Stimulated activated CD8-positive, alpha-beta memory T cell treated with anti-CD3 and anti-CD28 coated beads, Interleukin-2, amount 100 ng/mL, for 1 hour (primary cell): ENCODE measurements at places on chromosomes 1 and 21.

GRCh38 chr1:233518344-233518743 lies 95.6 kb upstream of the KCNK1 start:
- DNase-seq = no peak

DNA sequence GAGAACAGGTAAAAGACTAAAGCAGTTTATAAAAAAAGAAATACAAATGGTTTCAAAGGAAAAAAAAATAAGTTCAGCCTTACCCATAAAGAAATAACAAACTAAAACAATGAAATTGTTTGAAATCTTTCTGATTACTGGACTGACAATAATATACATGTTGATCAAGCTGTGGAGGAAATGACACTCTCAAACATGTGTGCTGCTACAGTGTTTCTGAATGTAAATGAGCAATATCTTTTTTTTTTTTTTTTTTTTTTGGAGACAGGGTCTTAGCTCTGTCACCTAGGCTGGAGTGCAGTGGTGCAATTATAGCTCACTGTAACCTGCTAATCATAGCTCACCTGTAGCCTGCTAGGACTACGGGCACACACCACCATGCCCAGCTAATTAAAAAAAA lies 6.5 kb downstream of the EPS15 start:
- DNase-seq = no peak

- no peak for DNase-seq
Observed at GRCh38 chr1:244027491-244028145, 23.5 kb upstream of the ZBTB18 start.

DNA sequence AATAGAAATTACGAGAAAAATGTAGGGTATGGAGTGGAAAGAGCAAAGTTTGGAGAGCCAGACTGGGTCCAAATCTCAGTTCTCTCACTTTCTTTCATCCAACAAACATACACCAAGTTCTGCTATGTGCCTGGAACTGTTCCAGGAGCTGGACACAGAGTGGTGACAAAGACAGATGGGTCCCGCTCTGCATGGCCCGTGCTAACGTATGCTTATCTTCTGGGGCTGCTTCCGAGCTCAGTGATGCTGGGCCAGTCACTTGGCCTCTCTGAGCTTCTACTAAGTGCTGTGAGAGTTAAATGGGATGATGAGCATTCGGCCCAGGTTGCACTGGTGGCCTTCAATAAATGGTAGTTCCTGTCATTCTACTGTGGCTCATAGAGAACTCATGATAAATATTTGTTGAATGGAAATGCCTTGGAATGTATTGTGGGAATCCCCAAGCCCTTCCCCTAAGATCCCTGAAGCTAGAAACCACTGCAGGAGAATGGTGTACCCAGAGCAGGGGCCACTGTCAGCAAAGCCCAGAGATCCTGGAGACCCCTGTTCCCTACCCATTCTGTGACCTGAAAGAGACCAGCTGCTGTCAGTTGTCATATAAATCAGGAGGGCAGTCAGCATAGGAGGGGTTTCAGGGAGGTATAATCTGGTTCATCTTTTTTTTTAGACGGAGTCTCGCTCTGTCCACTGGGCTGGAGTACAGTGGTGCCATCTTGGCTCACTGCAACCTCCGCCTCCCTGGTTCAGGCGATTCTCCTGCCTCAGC lies 3.8 kb downstream of the LEMD1 start:
- no peak for DNase-seq

DNA sequence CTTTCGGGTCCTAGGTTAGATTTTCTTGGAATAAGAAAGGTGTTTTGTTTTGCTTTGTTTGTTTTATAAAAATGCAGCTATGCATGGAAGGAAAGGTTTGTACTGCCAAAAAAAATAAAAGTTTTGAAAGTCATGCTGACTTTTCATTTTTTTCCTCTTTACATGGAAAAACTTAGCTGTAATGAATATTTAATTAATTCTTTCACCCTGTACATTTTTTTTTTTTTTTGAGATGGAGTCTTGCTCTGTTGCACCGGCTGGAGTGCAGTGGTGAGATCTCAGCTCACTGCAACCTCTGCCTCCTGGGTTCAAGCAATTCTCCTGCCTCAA lies 48.7 kb downstream of the NENF start:
- no peak for DNase-seq

DNA sequence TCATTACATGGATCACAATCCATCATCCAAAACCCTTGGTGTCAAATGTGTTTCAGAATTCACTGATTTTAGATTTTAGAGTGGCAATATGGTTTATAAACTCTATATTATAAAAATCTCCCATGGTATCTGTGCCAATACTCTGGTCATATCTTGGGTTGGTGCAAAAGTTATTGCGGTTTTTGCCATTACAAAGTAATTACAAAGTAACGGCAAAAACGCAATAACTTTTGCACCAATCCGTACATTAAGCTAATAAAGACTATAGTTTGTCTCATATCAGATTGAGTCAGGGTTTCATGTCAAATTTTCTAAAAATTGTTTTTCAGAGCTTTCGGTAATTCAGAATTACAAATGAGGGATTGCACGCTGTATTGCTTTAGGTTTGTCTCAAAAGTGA lies 23.4 kb upstream of the NTMT2 start:
- no peak for DNase-seq

GRCh38 chr1:113250161-113250560 lies 140.2 kb upstream of the MAGI3 start:
- no peak for DNase-seq

- no peak for DNase-seq
Observed at GRCh38 chr1:32881291-32881690, 5.0 kb upstream of the HPCA start.

DNA sequence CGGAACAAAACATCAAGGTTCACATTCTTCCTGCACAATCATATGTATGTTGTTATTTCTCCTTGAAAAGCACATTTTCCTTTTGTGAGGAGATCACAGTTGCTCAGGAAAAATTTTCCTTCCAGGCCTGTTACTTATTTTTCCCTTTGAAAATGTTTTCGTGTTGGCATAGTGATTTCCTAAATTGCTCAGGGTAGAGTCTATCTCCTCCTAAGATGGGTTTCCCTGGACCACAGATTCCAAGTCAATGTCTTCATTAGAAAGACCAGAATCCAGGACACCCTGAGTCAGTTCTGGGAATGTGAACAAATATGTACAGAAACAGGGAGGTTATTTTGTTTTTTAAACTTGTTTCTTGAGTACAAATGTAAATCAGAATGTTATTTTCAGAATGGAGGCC lies 94.3 kb upstream of the C1orf105 start:
- DNase-seq = no peak

DNA sequence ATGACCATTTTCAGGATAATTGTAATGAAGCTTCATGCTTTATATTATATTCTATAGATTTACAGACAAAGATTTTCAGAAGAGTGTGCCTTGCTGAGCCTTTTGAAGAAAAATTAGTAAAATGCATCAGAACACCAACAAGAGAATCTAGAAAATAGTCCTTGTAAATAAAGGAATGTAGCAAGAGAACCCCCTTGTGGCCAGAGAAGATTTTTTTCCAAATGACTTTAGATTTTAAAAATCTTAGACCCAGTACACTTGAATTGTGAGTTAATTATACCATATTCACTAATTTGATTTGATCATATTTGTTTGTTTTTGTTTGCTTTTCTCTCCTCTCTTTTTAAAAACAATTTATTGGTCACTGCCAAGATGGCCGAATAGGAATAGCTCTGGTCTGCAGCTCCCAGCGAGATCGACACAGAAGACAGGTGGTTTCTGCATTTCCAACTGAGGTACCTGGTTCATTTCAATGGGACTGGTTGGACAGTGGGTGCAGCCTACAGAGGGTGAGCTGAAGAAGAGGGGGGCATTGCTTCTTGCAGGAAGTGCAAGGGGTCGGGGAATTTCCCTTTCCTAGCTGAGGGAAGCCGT lies 12.8 kb upstream of the IFI44L start:
- DNase-seq = no peak

- DNase-seq = no peak
Observed at GRCh38 chr1:198552668-198553416, 12.4 kb upstream of the ATP6V1G3 start.

- DNase-seq = no peak
Observed at GRCh38 chr1:59394706-59395425, 98.0 kb downstream of the FGGY start.

DNA sequence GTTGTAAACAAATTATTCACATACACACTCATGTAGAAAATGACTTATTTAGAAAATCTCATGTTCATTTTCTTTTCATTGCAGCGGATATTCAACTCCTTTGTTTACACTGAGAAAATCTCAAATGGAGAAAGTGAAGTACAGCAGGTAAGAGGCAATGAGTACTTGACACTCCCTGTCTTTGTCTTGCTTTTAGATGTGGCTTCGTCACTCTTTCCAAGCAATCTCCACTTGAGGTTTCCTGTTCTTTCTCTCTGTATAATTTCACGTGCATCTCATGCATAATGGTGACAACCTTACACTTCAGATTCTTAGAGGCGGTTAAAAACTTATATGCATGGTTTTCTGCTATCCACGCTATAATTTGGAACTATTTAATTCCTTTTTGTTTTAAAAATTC lies 80.6 kb downstream of the CACHD1 start:
- no peak for DNase-seq

- no peak for DNase-seq
Observed at GRCh38 chr21:17118638-17119384, 394.0 kb upstream of the CXADR start.

DNA sequence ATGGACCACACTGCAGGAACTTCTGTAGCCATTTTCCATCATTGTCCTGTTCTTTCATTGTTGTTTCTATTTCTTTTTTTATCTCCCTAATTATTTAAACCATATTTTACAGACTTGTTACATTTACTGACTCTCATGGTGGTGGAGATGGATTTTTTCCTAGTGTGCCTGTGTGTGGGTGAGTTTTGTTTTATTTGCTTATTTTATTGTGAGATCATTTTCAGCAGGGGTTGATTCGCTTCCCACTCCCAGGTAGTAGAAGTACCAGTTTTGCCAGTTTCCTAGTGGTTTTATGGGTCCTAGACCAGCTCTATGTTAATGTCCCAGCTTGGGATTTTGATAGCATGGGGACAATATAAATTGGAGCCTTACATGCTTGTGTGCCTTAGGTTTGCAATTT lies 80.0 kb upstream of the BACH1 start:
- DNase-seq = no peak

DNA sequence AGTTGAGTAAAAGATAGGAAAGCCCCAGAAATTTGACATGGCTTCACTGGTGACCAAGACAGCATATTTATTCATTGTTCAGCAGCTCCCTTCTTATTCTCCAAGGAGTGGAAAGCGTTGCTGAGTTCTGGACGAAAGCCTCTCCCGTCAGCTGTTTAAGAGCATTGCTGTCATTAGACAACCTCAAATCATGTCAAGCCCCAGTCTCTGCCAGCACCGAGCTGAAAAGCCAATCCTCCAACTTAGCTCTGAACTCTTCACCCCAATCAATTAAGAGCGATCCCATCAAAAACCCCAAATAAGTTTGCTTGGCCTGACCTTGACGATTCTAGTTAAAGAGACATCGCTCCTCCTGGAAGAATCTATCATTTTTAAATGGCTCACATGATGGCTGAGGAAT lies 110.8 kb downstream of the PLPP3 start:
- DNase-seq = no peak

GRCh38 chr1:60908159-60908558 lies 174.2 kb upstream of the NFIA start:
- DNase-seq = no peak

GRCh38 chr1:113951719-113952118 lies 22.6 kb downstream of the HIPK1 start:
- DNase-seq = no peak

DNA sequence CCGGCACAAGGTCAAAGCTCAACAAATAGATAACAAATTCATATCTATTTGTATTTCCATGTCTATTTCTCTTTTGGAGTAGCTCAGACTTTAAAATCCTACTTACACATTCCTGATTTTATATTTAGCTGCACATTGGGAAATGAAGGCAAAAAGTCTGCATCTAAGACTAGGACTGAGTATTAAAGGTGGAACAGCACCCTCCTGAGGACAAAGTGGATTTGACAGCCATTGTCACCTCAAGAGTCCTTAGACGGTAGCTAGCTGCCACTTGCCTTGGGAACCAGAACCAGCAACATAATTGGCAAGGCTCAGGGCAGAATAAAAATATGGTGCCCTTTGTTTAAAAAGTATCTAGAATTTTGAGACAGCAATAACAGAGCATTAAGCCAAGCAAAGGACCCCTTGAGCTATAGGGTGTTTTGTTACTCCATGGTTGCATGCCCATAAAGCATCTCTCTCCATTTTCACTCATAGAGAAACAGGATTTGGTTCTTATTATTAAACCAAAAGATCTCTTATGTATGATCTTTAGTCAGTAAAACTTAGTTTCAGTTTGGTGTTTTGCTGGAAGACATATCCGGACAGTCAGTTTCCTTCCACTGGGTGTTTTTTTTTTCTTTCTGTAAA lies 30.0 kb upstream of the SGIP1 start:
- DNase-seq = no peak

GRCh38 chr1:223887747-223888418 lies 42.1 kb upstream of the TP53BP2 start:
- DNase-seq = no peak

DNA sequence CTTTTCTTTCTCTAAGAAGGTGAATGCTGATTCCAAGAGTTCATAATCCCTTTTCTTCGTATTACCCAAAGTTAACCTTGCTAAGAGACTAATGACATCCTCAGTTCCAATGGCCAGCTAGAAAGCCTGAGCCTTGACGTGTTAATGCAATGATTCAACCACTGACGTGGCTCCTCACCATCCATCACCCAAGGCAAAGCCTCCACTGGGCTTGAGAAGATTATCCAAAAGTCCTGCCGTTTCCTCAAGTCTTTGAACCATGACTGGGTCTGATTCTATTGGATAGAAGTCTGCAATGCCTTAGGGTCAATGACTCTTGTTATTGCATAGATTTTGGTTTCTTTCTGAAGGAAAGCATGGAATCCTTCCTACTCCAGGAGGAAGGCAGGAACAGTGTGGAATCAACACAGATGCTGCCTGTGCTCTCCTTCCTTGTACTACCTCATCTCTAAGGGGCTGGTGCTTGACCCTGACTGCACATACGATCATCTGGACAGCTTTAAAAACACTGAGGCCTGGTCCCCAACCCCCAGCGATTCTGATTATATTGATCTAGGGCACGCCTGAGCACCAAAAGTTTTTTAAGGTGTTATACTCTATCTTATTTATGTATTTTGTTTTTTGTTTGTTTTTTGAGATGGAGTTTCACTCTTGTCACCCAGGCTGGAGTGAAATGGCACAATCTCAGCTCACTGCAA lies 69.3 kb upstream of the ANGPTL1 start:
- no peak for DNase-seq

- DNase-seq = no peak
Observed at GRCh38 chr1:9136932-9137331, 8.0 kb upstream of the GPR157 start.

DNA sequence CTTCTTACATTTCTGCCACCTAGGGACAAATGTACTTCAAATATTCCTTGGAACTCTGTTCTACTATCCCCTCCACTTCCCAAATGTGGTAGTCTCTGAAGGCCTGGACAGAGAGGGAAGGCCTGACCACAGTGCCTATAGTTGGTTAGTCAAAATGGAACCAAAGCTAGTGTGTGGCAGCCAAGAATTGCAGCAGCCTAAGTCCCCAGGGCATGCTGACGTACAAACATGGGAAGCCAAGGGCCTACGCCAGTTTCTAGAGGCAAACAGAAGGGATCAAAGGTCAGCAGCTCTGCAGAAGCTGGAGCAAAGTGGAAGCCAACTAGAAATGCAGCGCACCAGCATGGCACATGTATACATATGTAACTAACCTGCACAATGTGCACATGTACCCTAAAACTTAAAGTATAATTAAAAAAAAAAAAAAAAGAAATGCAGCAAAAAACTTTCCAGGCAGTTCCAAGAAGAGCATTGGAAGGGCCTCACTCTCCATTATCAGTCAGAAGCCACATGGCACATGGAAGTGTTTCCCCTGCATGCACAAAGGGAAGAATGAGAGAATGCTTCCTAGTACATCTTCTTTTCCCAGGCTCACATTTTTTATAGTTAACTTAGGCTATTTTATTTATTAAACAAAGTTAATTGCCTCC lies 39.4 kb upstream of the GADD45A start:
- no peak for DNase-seq
